Activated CD4-positive, alpha-beta T cell treated with anti-CD3 and anti-CD28 coated beads, Interleukin-2, amount 50 U/mL, for 48 hours (primary cell): ENCODE measurements at places on chromosomes 3 and 15.

- DNase-seq, result no peak
Observed at GRCh38 chr3:179421500-179421899, 29.8 kb downstream of the GNB4 start.

- DNase-seq, result no peak
Observed at GRCh38 chr3:169686874-169687273, 23.4 kb upstream of the MECOM start.

DNA sequence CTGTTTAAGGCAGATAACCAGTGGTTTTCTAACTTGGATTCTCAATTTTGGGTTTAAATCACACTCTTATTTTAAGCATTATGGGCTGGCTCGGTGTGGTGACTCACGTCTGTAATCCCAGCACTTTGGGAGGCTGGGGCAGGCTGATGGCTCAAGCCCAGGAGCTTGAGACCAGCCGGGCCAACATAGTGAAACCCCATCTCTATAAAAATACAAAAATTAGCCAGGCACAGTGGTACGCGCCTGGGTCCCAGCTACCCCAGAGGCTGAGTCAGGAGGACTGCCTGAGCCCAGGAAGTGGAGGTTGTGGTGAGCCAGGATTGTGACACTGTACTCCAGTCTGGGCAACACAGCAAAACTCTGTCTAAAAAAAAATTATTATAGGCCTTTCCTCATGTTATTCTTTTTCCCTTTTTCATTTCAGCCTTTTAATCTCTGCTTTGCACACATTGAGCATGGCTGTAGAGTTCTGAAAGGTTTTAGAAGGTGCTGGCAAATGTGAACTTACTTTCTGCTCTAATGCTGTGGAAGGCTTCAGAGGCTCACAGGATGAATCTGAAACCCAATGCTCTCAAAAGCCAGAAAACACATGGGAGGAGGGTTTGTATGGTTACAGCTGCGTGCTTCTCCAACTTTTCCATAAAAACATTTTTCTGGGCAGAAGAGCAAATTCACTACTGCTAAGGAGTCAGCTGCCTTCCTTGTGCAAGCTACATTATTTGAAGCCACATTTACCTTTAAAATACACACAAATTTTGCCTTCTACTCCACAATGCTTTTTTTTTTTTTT lies 32.5 kb downstream of the CHAC1 start:
- DNase-seq, result no peak

DNA sequence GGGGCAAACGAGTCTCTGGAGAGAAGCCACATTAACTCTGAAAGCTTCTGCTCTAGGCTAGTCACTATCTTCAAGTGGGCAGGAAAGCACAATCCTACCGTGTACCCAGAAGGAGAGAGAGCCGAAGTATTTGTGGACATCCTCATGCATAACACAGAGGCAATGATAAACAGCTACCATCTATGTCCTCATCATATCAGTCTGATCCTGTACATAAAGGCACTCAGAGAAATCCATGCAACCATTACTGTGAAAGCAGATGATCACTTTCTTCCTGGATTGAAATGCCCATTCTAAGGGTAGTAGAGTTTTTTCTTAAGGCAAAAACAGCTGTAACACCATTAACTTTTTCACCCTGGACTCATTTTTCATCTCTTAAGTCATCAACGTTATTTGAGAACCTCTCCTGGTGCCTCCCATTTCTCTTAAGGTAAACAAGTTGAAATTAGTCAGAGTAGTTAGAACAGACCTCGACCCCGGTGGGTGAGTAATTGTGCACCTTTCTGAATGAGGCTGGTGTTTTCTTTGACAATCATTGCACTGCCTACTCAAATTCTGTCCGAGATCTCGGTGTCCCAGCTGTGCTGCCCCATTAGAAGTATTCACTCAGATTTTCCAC lies 327.4 kb downstream of the SHQ1 start:
- DNase-seq, result peak; percentile 77

- no peak for DNase-seq
Observed at GRCh38 chr15:61815356-61816083, 244.7 kb downstream of the VPS13C start.

- no peak for DNase-seq
Observed at GRCh38 chr3:118525077-118525476, 509.6 kb downstream of the IGSF11 start.

- DNase-seq, result no peak
Observed at GRCh38 chr15:29589416-29589815, 232.9 kb downstream of the TJP1 start.

- no peak for DNase-seq
Observed at GRCh38 chr3:107578523-107578922, 55.8 kb downstream of the BBX start.

- no peak for DNase-seq
Observed at GRCh38 chr3:195063581-195064193, 207.3 kb downstream of the XXYLT1 start.

- no peak for DNase-seq
Observed at GRCh38 chr15:71581398-71581930, 228.9 kb upstream of the NR2E3 start.

GRCh38 chr3:136753326-136753939 lies 1.3 kb upstream of the STAG1 start:
- DNase-seq, result peak; percentile 21

DNA sequence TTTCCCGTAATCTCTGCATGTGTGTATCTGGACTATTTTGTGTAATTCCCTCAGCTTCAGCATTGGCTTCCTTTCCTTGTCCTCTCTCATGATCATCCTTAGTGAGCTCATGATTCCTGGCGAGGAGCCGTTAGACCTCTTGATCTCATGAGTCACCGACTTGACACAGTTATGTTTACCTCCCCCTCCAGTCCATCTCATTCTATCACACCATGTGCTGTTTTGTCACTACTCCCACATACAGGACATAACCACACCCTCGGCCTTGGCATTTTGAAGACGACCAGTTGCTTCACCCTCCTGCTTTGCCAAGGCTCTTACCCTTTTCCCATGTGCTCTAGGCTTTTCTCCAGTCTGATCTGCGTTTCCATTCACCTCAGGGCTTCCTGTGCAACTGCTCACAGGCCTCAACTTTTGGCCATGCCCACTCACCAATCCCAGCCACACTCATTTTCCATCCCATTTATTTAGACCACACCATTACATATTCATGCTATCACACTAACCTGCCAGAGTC lies 41.5 kb downstream of the CP start:
- no peak for DNase-seq

DNA sequence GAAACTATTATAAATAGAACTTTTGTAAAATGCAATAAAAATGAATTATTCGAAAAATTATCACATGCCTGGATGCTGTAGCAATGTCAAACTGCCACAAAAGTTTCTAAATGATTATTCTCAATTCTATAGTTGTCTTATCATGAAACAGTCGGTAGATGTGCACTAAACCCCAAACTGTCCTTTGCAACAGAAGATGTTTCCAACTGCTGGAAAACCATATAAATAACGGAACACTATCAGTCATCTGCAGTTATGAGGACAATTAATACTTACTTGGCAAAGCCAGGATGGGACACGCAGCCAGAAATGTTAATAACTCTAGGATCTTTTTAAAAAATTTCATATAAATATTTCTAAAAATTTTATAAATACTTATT lies 17.5 kb downstream of the EMC4 start:
- DNase-seq, result no peak

DNA sequence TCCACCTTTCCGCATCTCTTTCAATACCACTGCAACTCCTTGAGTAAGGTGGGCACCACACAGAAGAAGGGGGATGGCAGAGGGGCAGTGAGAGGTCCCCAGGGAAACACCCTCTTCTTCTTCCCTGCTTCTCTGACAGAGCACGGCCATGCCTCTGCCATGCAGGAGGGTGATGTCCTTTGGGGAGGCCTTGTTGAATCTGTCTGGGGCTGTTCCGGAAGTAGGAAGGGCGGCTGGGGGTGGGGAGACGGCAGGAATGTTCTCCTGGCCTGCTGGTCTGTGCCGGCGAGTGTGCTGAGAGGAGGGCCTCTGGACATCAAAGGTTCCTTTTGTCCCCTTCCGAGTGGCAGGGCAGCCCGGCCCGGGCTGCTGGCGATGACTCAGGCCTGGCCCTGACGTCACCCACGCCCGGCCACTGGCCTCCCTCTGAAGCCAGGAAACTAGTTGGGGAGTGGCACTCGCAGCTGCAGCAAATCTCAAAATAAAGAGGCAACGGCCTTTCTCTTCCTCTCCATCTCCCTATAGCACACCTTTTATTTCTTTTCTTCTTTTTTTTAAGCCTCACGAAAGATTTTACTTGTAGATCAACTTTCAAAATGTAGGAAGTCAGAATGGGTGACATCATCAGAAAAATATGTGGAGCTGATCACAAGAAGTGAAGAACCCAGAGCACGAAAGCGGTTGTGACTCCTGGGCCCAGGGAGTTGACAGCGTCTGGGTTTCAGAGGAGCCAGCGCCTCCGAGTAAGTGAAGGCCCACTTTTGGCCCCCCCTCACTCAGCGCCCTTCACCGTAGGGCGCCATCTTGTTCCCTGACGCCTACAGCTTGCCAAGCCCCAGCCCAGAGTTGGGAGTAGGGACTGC lies at the start of gene ZBTB38:
ZBTB38 (plus strand) TSS at position 443 of the 863 bp plus-strand sequence. CDS start 73,885 bp downstream, outside the sequence.
- no peak for DNase-seq

- DNase-seq, result no peak
Observed at GRCh38 chr15:27670486-27671209, 428.5 kb downstream of the OCA2 start.

- DNase-seq, result no peak
Observed at GRCh38 chr3:38101811-38102443, 35.0 kb downstream of the ACAA1 start.

GRCh38 chr3:101216710-101217465 lies 103.5 kb downstream of the IMPG2 start:
- no peak for DNase-seq

DNA sequence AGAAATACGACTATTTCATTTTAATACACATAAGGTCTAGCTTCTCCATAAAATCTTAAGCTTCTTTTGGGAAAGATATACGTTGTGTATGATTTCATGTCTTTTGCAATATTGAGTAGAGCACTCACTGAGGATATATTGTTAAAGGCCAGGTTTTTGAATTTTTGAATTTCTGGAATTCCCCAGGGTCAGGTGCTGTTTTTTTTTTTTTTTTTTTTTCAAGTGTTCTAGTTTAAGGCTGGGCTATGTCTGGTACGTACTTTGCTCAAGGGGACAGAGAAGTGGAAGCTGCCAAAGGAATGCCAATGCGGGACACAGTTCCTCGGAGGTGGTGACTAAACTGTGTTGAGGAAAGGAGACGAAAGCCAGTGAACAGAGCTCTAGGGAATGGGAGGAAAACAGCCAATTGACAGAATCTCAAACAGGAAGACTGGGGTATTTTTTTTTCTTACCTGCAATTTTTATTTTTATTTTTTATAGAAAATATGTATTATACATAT lies 510.5 kb upstream of the CBLB start:
- DNase-seq, result no peak

GRCh38 chr15:72872066-72872845 lies 88.7 kb upstream of the ADPGK start:
- DNase-seq, result no peak

DNA sequence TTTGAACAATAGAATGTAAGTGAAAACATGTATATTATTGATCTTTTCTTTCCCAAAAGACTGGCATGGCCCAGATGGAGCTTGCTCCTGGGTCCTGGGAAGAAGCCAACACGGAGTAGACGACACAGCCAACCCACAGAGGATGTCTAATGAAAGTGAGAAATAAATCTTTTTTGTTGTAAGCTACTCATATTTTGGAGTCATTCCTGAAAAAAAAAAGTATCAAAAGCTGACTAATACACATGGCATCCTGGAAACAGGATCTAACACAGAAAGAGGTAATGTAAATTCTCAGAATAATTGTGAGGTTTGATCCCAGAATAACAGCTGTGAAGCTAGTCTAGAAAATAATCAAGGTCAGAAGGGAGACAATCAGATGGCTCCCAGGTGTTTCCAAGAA lies 12.6 kb upstream of the FRMD5 start:
- DNase-seq, result no peak

DNA sequence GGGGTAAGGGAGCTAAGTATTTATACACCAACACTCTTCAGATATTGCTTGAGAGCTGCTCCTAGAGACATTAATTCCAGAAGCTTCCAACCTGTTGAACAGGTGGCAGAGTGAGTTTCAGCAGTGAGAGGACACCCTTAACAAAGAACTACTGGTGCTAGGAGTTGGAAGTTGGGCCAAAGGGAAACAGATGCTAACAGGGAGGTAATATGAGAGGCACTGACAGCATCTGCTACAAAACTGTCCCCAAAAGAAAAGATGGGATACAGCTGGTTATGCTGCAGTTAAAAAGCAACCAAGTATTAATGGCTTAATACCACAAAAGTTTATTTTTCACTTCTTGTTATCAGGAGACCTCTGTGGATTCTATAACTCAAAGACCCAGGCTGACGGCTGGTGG lies 104.5 kb upstream of the SATB1 start:
- DNase-seq, result no peak

DNA sequence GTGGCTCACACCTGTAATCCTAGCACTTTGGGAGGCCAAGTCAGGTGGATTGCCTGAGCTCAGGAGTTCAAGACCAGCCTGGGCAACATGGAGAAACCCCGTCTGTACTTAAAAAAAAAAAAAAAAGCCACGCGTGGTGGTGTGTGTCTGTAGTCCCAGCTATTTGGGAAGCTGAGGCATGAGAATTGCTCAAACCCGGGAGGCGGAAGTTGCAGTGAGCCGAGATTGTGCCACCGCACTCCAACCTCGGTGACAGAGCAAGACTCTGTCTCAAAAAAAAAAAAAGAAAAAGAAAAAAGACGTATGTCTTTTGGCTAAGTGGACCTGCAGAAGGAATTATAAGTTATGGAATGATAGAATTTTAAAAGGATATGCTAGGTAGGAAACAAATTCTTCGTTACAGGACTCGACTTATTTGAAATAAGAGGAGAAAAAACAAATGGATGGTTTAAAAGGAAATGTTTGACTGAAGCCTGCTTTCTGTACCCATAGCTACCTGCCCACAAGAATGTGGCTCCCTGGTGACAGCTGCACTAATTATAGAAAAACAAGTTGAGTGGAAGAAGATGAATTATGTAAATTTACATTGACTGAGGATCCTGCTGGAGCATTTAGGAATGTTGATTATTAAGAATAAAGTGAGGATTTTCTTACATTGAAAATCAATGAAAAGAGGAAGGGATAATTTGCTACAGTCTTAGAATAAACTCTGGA lies 36.0 kb upstream of the SKIL start:
- no peak for DNase-seq

GRCh38 chr3:188133646-188134045 lies 20.3 kb upstream of the LPP start:
- no peak for DNase-seq

DNA sequence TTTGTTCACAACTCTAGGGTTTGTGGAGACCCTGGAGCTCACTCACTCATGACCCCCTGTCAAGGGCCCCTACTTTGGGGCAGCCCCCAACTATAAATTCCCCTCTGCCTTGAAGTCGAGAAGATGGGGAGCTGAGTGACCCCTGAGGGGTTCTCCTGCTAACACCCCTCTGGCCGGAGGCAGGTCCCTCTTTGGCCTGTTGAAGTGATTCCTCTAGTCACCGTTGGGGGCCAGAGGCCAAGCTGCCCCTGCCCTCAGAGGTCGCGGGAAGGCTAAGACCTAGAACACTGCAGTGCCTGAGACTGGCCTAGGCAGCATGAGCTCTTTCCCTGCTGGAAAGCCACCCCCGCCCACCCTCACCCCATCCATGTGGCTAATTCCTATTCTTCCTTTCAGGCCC lies 15.4 kb upstream of the SKOR1 start:
- DNase-seq, result no peak
